ENCODE measurements at places on chromosomes 5 and 9. TPM values are rescaled to one million over a fixed set of nuclear protein-coding genes. Genes with fewer than 3 reads are reported as not detected.

The NIM1K gene
- 0.96 TPM for total RNA-seq

The SYNPO gene
- total RNA-seq: 15.3 TPM

The ST6GALNAC4 gene
- 56.2 TPM for total RNA-seq

The PRELID2 gene
- 1.2 TPM for total RNA-seq

The CDH12 gene
- total RNA-seq: 2.0 TPM

The FAM78A gene
- total RNA-seq: 0.24 TPM

The SCGB3A1 gene
- total RNA-seq: not detected

The LHX3 gene
- total RNA-seq: not detected

The SYK gene
- total RNA-seq: 0.16 TPM

The DRD1 gene
- not detected for total RNA-seq

The PLAC8L1 gene
- not detected for total RNA-seq

The TNFSF8 gene
- total RNA-seq: not detected

The CATSPER3 gene
- total RNA-seq: not detected

The SLC25A48 gene
- total RNA-seq: not detected

The FABP6 gene
- total RNA-seq: not detected

The KIF4B gene
- 0.08 TPM for total RNA-seq

The FOXI1 gene
- not detected for total RNA-seq

The NUTM2F gene
- total RNA-seq: not detected

The LRRC19 gene
- not detected for total RNA-seq

The TMEM174 gene
- not detected for total RNA-seq

The C9orf153 gene
- not detected for total RNA-seq

The TMC1 gene
- not detected for total RNA-seq

The UHRF2 gene
- 20.8 TPM for total RNA-seq

The SLC45A2 gene
- total RNA-seq: not detected

The ZBTB34 gene
- total RNA-seq: 4.7 TPM

The PCDHB11 gene
- total RNA-seq: 1.7 TPM

The NMUR2 gene
- total RNA-seq: 0.24 TPM

The ANKRD34B gene
- not detected for total RNA-seq

The CNTNAP3B gene
- 5.3 TPM for total RNA-seq

The SLC22A4 gene
- total RNA-seq: 3.4 TPM

The GRIN1 gene
- total RNA-seq: not detected

The PGM5 gene
- 0.39 TPM for total RNA-seq

The TRIM7 gene
- total RNA-seq: 3.8 TPM

The CDH10 gene
- total RNA-seq: 0.08 TPM

The GDF9 gene
- not detected for total RNA-seq

The QRFP gene
- not detected for total RNA-seq

The LRRTM2 gene
- 0.48 TPM for total RNA-seq

The PAEP gene
- total RNA-seq: not detected

The SLC1A1 gene
- 0.96 TPM for total RNA-seq

The ARSI gene
- 14.1 TPM for total RNA-seq

The GRXCR2 gene
- not detected for total RNA-seq

The LIFR gene
- total RNA-seq: 64.1 TPM

The PCDHB2 gene
- under 0.01 TPM for total RNA-seq

The DNAH5 gene
- total RNA-seq: 1.7 TPM

The CSF1R gene
- total RNA-seq: not detected

The SPATA6L gene
- 0.26 TPM for total RNA-seq

The CDKN2A gene
- total RNA-seq: 8.3 TPM

The FGF18 gene
- not detected for total RNA-seq

The SPATA31E1 gene
- not detected for total RNA-seq

The BASP1 gene
- total RNA-seq: 158 TPM

The TTC23L gene
- not detected for total RNA-seq

The CDKN2B-AS1 gene
- total RNA-seq: 1.6 TPM

The SLC46A2 gene
- not detected for total RNA-seq

The PCDHA11 gene
- total RNA-seq: not detected

The CD274 gene
- total RNA-seq: 3.7 TPM

The PRDM12 gene
- not detected for total RNA-seq

The GDA gene
- total RNA-seq: 2.2 TPM

The CCDC112 gene
- 5.0 TPM for total RNA-seq

All from epithelial cell of alveolus of lung (primary cell).